ENCODE measurements at places on chromosomes 13 and 19.

- DNase-seq, result no peak
These were observed 177.1 kb downstream of the PCCA start for GRCh38 chr13:100266026-100266425.

DNA sequence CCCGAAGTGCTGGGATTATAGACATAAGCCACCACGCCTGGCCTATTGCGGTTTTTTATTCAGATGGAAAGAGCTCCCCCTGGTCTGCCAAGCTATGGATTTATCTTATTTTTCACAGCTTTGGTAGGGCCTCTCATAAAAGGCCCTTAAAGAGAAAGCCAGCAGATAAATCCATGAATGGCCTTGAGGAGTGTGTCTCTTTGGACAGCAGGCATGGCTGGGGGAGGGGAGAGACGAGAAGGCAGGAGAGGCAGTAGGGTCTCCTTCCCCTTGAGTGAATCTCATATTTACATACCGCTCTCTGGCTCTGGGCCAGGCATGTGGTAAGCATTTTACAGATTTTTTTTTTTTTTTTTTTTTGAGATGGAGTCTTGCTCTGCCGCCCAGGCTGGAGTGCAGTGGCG, 25.2 kb downstream of the MARK4 start:
- DNase-seq, result peak; percentile 24

DNA sequence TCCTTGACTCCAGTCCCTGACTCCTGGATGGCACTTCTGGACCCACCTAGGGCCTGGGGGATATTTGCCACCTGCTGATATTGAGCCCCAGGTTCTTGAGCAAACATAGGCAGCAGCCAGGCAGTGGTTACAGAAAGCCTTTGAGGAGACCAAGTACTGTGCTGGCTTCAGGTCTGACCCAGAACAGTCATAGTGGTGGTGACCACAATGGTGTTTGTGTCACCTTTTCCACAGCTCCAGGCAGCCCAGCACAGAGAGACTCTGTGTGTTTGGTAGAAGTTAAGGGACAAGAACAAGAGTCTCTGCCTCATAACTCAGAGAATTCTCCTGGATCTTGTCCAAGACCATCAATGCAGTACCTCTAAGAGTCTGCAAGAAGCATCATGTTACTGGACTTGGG, 14.6 kb upstream of the CLC start:
- DNase-seq, result no peak

DNA sequence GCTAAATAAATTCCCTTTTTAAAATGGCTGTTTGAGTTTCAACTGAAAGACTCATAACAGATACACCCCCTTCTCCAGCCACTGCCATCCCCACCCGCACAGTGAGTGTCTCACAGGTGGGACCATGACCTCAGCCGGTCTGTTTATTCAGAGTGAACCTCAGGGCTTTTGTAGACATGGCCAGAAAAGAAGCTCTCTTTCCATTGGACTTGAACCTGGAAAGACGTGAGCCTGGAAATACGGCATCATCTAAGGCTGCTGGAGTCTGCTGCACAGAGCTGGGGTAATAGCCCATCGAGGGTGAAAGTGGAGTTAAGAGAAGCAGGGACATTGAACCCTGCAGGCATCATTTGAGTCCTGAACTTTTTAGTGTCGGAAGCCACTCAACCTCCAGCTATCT, 15.2 kb upstream of the KPNA3 start:
- no peak for DNase-seq

DNA sequence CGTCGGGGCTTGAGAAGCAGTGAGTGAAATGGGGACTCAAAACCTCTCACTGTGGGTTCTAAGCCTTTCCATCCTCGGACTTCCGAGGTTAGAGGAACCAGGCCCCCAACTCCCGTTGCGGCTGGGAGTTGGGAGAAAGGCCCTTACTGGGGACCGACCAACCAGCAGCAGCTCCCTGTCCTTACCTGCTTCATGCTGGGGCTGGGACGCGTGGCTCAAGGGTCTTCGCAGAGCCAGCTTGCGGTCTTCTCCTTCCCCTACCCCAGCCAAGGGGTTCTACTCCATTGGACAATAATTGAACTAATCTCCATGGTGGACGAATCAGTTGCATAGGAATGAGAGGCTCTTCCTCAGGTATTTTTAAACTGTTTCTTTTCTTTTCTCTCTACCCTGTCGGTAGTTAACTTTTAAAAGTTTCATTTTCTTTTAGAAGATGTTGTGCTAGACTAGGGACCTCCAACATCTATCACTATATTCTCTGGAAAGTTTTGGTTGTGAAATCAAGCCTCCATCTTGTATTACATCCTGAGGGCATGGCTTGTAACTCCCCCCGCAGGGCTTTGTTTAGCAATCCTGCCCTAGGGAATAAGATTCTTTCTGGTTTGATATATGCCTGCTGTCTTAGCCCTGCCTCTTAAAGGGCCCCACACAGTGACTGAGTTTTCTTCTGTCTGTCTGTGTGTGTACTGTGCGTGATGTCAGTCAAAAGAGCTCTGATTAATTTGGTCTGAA, 1027.1 kb upstream of the PCDH9 start:
- no peak for DNase-seq

DNA sequence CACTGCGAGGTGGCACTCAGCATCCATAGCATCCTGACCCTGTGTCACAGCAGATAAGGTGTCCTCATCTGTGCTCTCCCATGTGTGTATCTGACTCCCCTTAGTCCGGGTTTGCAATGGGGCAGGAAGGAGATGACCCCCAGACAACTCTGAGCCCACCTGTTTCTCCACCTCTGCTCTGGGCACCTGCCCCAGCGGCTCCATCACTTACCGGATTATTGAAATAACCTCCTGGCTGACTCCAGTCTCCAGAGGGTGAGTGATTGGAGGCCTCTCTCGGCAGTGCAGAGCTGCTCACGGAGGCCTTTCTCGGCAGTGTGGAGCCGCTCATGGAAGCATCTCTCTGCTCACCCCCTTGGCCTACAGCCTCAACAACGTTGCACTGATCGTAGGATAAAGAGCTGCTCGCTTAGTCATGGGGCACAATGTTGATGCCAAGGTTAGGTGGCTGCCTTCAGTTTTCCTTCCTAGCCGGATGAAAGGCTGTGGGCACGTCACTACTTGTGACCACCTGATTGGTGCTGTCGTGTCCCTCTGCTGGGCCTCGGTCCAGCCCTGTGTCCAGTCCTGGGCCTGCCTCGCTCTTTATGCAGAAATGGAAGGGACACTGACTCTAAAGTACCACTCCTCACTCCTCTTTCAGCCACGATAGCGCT, 67.6 kb downstream of the TEX29 start:
- no peak for DNase-seq
